Fibroblast of pulmonary artery (primary cell): ENCODE measurements at places on chromosomes 12 and 14.

GRCh38 chr12:92890601-92891106, 38.4 kb downstream of the EEA1 start:
- no peak for DNase-seq

DNA sequence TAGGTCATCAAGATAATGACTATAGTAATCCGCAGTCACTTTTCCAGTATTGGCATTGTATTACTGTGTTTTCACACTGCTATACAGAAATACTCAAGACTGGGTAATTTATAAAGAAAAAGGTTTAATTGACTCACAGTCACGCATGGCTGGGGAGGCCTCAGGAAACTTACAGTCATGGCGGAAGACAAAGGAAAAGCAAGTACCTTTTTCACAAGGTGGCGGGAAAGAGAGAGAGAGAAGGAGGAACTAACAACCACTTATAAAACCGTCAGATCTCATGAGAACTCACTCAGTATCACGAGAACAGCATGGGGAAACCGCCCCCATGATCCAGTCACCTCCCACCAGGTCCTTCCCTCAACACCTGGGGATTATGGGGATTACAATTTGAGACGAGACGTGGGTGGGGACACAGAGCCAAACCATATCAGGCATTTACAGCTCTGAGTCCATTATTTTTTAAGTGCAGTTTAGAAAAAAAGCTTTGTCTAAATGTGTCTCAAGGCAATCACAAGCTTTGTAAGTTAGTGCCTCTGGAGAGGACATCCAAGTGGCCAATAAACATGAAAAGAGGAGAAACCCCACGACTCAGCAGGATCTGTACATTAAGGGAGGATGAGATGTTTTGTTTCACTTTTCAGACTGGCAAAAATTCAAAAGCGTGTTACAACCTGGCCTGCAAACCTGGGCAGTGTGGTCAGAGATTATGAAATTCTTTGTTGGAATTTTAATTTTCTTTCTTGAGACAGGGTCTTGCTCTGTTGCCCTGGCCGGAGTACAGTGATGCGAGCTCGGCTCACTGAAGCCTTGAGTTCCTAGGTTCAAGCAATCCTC, 82.0 kb downstream of the DNAH10 start:
- no peak for DNase-seq

DNA sequence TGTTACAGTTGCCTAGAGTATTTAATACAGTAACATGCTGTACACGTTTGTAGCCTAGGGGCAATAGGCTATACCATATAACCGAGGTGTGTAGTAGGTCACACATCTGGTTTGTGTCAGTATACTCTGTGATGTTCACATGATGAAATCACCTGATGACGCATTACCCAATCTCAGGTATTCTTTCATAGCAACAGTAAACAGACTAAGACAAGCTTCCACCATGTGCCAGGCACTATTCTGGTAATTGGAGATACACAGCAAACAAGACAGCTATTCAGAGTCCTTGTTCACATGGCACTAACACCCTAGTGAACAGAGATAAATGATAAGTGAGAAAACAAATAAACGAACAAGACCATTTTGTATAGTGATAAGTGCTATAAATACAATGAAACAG, 3.8 kb upstream of the PDE3A start:
- DNase-seq = no peak

DNA sequence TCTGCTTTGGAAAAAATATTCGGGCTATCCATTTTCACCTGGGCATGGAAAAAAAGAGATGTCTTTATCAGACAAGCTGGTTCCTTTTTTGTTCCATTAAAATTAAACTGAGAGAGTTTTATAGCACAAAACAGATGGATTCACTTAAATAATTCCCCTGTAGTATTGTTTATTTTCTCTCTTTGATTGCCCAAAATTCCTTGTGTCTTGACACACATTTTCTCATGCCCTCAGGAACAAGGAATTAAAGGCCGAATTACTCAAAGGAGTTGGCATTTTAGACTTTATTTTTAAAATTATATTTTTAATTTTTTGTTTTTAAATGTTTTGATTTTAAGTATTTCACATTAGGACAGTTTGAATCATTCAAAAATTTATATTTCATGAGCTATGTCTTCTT, 69.6 kb upstream of the SLCO1C1 start:
- no peak for DNase-seq

DNA sequence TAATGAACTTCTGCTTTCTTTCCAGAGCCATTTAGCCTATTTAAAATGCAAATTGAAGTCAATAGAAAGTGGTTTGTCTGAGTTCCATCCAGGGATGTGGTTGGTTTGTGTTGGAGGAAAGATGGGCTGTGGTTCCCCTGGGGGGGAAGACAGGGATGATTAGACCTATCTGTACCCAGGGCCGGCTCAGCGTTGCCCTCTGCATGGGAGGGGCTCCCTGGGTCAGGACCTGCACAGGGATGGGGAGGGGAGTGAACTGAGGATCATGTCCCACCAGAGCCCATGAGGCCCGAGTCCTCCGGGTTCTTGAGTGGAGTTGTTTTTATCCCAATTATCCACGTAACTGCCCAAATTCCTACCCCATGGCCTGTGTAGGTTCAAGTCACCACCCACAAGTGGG, 76.9 kb upstream of the SFSWAP start:
- no peak for DNase-seq

DNA sequence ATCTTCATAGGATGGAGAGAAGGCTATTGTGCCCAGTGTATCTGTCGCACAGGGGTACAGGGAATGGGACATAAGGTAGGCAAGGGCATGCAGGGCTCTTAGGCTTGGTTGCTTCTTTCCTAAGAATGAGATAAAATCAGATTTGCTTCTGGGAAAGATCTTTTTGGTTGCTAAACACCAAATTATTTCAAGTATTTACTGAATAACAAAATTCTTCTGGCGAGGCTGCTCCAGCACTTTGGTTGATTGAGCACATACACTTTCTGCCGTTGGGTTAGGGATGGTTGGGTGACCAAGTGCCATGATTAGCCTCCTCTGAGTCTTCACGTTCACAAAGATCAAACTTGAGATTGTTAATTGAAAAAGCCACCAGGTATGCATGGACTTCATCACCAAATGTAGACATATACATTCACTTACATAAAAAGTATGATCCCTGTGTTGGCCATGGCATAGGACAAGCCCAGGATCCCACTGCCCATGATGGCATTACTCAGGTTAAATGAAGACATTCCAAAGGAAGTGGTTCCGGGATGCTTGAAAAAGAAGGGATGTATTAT, 38.2 kb downstream of the SLC38A4 start:
- peak; percentile 3 for DNase-seq

DNA sequence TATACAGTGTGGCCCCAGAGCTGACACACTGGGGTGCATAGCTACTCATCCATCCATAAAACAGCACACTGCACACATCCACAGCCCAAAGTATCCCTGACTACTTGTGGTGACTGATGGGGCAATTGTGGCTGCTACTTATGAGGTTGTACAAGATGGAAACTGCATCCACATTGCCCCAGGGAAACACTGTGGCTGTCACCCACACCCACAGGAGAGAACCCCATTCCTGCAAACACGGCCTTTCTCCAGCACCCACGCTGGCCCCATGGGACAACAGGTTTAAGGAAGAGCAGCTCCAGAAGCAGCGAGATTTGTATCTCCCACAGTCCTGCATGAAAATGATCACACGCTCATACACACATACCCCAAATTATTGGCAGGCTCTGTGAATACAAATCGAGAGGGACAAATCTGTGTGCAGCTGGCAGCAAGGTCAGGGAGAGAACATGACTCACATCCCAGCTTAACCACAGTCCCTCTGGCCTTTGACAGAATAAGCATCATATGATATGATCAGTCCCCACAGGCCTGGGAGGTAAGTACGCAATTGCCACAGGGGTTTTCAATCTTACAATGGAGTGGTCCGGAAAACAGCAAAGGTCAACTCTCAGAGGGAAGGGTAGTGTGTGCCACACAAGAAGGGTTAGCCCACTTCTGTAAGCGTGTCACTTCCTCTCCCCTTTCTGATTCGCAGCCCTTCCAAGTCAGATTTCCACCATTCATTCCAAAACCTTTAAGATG, 61.9 kb downstream of the ESR2 start:
- peak; percentile 95 for DNase-seq

DNA sequence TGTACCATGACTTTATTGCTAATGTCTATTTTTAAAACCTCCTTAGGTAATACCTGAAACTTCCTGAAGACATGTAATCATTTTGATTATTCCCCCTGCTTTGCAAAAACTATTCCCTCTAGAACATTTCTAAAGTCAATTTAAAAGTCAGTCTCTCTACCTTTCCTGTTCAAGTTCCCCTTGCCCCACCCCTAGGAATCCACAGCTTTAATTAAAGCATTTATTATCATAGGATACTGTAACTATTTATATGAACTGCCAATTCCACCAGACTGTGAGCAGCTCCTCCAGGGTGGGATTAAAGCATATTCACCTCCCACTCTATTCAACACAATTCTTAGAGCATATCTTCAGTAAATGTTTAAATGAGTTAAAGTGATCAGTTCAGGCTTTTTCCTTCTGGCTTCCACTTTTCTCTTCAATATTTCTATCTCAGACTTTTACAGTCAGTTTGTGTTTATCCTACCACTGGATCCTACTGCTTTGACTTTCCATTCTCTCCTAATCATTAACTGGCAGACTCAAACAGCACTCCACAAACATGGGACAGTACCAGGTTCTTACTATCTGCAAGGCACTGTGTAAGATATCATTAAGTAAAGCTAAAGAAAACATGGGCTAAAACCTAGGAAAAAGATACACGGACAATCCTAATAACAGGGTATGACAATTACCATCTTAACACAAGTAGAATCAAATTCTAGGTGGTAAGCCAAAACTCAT, 39.1 kb downstream of the PTPN21 start:
- no peak for DNase-seq
